A375 (cell line): ENCODE measurements at places on chromosomes 11 and 22. TPM values are rescaled to one million over a fixed set of nuclear protein-coding genes. Genes with fewer than 3 reads are reported as not detected.

Gene SAA2
- 0.60 TPM in 1 of 2 replicates, not detected in the other for total RNA-seq

Gene GDPD5
- total RNA-seq: 6.2 and 7.7 TPM in 2 replicates

Gene OR8D1
- total RNA-seq: not detected in 2 replicates

Gene TTC28
- 3.2 and 5.3 TPM in 2 replicates for total RNA-seq

Gene NAALAD2
- total RNA-seq: 1.1 and 2.0 TPM in 2 replicates

Gene CARD18
- not detected in 2 replicates for total RNA-seq

Gene MMP8
- 0.72 and 1.2 TPM in 2 replicates for total RNA-seq

Gene NLRP14
- total RNA-seq: 0.19 TPM in 1 of 2 replicates, not detected in the other

Gene WBP2NL
- total RNA-seq: 0.13 TPM in 1 of 2 replicates, not detected in the other

Gene LSP1
- 0.13 and 1.8 TPM in 2 replicates for total RNA-seq

Gene BIK
- total RNA-seq: 3.7 TPM in 2 replicates

Gene C2CD2L
- 17.9 and 18.2 TPM in 2 replicates for total RNA-seq

Gene PAX6
- total RNA-seq: 0.08 TPM in 1 of 2 replicates, not detected in the other
